Mesendoderm (in vitro differentiated cells): ENCODE measurements at places on chromosomes 3 and 15.

DNA sequence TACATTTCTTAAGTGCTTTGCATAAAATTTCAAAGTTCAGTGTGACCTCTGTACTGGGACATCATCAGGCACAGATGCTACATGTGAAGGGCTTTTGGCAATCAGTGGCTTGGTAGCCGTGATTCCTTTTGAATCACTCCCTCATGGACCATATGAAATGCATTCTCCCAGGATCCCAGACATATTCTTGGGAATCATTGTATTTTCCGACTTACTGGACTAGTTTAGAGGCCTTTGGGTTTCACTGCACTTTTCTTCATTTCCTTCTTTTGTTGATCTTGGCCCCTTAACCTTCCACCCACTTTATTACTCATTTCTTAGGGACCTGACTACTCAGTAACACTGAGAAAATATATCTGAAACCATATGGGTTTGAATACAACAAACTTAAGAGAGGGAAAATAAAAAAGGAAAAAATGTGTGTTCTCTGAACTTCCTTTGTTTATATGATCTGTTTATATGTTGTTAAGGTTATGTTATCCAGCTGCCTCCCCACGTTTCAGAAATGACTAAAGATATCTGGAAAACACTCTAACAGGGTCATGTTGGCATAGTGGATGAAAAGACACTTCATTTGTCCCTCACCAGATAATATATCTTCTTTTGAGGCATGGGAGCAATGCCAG is 35.1 kb downstream of the HMG20A start:
- no peak overlapping the region for H3K27ac ChIP-seq
- DNase-seq, result no peak
- H3K36me3 ChIP-seq, result no peaks in the 10 kb centered on the region
- no peaks in the 10 kb centered on the region for H3K27me3 ChIP-seq

GRCh38 chr3:111989061-111989678 is 9.6 kb upstream of the TAGLN3 start:
- no peaks in the 10 kb centered on the region for H3K4me1 ChIP-seq
- no peak overlapping the region for H3K27ac ChIP-seq
- H3K36me3 ChIP-seq, result no peaks in the 10 kb centered on the region
- H3K27me3 ChIP-seq, result no peaks in the 10 kb centered on the region

DNA sequence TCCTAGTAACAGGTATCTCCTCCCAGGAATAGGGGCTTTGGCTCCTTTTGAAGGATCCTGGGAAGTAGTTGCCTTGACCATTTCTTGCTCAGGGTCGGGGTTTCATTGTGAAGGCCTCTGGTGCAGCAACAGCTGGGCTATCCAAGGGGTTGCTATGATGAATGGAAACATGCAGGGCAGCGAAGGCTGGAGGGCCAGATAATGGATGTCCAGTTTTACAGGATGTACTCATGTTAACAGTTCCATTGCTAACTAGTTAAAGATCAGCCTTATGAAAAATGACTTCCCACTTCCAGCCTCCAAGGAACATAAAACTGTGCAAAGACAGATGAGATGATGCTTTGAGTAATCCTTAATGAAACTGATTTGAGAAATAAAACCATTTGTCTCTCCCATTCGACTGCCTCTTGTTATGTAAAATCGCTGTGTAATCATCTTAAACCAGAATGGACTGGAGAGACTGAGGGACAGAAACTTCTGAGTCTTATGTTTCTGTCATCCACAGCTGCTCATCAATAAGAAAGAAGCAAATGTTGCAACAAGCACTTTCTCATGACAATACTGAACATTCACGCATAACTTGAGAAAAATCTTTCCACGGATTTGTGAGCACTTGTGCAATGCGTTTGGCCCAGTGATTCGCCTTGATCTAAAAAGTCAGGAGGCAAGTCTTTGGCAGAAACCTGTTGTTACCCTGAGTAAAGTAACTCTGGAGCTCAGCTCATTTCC is 473.5 kb upstream of the RGMA start:
- no peak overlapping the region for H3K27ac ChIP-seq
- no peak for DNase-seq
- no peaks in the 10 kb centered on the region for H3K4me1 ChIP-seq
- H3K4me3 ChIP-seq, result no peak overlapping the region
- no peaks in the 10 kb centered on the region for H3K36me3 ChIP-seq

- no peaks in the 10 kb centered on the region for H3K27me3 ChIP-seq
- no peak overlapping the region for H3K4me3 ChIP-seq
- H3K4me1 ChIP-seq, result peaks cover 10% of the 10 kb centered on the region
- no peaks in the 10 kb centered on the region for H3K36me3 ChIP-seq
Measured at GRCh38 chr15:60128000-60128376, 123.9 kb downstream of the FOXB1 start.

GRCh38 chr15:41915255-41915994 is 21.6 kb upstream of the SPTBN5 start:
- no peak for DNase-seq
- no peaks in the 10 kb centered on the region for H3K27me3 ChIP-seq
- H3K4me3 ChIP-seq, result no peak overlapping the region
- H3K27ac ChIP-seq, result no peak overlapping the region
- no peaks in the 10 kb centered on the region for H3K4me1 ChIP-seq
- H3K36me3 ChIP-seq, result peaks cover 8% of the 10 kb centered on the region

GRCh38 chr15:65979316-65979715 is 110.0 kb downstream of the RAB11A start:
- peaks cover 2% of the 10 kb centered on the region for H3K4me1 ChIP-seq
- no peak overlapping the region for H3K4me3 ChIP-seq
- DNase-seq, result peak; percentile 37

DNA sequence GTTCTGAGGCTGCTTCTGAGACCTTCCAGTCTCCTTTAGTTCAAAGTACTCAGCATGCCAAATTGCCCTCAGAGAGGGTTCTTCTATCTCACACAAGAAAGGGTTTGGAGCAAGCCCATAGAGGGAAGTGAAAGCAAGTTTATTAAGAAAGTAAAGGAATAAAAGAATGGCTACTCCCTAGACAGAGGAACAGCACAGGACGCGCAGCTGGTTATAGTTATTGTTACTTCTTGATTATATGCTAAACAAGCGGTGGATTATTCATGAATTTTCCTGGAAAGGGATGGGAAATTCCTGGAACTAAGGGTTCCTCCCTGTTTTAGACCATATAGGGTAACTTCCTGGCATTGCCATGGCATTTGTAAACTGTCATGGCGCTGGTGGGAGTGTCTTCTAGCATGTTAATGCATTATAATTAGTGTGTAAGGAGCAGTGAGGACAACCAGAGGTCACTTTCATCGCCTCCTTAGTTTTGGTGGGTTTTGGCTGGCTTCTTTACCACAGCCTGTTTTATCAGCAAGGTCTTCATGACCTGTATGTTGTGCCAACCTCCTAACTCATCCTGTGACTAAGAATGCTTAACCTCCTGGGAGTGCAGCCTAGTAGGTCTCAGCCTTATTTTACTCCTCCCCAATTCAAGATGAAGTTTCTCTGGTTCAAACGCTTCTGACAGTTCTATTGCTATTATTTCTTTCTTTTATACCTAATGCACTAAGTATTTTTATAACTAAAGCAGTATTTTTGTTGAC is 26.3 kb downstream of the SCN11A start:
- no peaks in the 10 kb centered on the region for H3K4me1 ChIP-seq
- H3K36me3 ChIP-seq, result no peaks in the 10 kb centered on the region
- H3K27me3 ChIP-seq, result no peaks in the 10 kb centered on the region
- H3K4me3 ChIP-seq, result no peak overlapping the region

DNA sequence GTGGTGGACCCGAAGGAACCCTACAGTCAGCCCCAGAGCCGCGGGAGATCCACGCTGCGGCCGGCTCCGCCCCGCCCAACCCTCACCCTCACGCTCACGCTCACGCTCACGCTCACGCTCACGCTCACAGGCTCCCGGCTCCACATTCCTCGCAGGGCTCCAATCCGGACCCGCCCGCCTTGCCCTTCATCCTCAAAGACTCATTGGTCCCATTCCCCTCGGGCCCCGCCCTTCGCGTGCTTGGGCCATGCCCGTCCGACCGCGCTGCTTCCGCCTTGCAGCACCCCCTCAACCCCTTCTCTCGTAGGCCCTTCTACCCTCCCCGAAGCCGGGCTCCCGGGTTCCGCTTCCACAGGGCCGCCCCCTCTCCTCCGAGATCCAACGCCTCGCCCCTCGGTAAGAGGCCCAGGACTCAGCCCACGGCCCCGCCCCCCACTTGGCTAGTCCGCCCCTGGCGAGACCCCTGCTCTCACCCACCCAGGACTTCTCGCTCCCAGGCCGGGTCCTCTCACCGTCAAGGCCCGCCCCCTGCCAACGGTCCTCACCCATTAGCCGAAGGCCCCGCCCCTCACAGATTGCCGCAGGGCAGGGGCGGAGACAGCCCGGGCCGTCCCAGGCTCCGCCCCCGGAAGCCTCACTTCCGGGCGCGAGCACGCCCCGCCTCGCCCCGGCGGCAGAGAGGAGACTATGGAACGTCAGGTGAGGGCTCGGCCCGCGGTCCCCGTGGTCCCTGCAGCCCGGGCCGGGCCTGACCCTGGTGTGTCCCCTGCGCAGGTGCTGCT is at the start of gene APEH:
TSS of gene APEH (plus strand) at position 637 of the 782 bp plus-strand sequence. CDS start at position 688, 51 bp downstream.
- peak within 1 kb of the TSS; percentile 91 for H3K27ac ChIP-seq
- DNase-seq, result peak; percentile 98
- peaks cover 6% of the 10 kb centered on the region for H3K36me3 ChIP-seq
- H3K4me3 ChIP-seq, result peak within 1 kb of the TSS; percentile 96
- peaks cover 6% of the 10 kb centered on the region for H3K4me1 ChIP-seq

DNA sequence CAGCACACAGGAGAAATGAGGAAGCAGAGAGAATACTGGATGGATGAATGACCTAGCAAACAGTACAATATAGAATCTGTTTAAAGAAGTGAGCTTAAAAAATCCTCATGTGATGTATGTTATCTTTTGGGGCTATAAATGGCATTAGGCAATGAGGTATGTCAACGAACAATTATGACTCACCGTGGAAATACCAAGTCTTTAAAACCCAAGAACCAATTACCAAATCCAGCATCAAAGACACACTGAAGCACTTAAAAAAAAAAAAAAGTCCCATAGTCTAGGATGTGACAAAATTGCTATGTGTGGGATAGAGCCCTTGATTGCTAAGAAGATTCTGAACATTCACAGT is 36.3 kb upstream of the HERC1 start:
- no peak overlapping the region for H3K4me3 ChIP-seq
- no peak for DNase-seq
- no peaks in the 10 kb centered on the region for H3K36me3 ChIP-seq
- H3K4me1 ChIP-seq, result no peaks in the 10 kb centered on the region
- no peak overlapping the region for H3K27ac ChIP-seq

GRCh38 chr3:166191411-166191810 is 354.2 kb upstream of the BCHE start:
- no peak overlapping the region for H3K4me3 ChIP-seq
- H3K36me3 ChIP-seq, result no peaks in the 10 kb centered on the region
- H3K27me3 ChIP-seq, result no peaks in the 10 kb centered on the region
- H3K4me1 ChIP-seq, result no peaks in the 10 kb centered on the region
- no peak overlapping the region for H3K27ac ChIP-seq

GRCh38 chr3:80097674-80098073 is 329.9 kb upstream of the ROBO1 start:
- no peaks in the 10 kb centered on the region for H3K27me3 ChIP-seq
- no peak overlapping the region for H3K4me3 ChIP-seq
- H3K27ac ChIP-seq, result no peak overlapping the region

GRCh38 chr15:37931321-37931720 is 3.1 kb upstream of the TMCO5A start:
- H3K4me1 ChIP-seq, result no peaks in the 10 kb centered on the region
- H3K4me3 ChIP-seq, result no peak overlapping the region
- H3K27ac ChIP-seq, result no peak overlapping the region
- H3K27me3 ChIP-seq, result no peaks in the 10 kb centered on the region
- no peak for DNase-seq

DNA sequence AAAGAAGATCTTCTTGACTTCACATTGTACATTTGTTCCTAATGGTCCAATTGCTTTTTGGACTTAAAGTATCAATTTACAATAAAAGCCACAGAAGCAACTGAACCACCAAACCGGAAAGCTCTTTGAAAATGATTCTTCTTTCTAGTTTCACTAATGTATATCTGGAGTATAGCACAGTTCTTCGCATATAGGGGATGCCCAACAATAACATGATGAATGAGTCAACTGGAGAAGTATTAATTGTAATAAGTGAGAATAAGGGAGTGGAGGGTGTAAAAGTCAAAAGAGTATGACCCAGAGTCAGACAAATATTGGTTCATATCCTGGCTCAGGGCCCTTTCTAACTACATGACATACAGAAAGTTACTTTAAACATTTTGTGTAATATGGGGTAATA is 425.2 kb downstream of the ZBTB20 start:
- no peaks in the 10 kb centered on the region for H3K27me3 ChIP-seq
- no peaks in the 10 kb centered on the region for H3K4me1 ChIP-seq
- H3K36me3 ChIP-seq, result no peaks in the 10 kb centered on the region
- H3K4me3 ChIP-seq, result no peak overlapping the region
- no peak overlapping the region for H3K27ac ChIP-seq
- DNase-seq, result no peak

DNA sequence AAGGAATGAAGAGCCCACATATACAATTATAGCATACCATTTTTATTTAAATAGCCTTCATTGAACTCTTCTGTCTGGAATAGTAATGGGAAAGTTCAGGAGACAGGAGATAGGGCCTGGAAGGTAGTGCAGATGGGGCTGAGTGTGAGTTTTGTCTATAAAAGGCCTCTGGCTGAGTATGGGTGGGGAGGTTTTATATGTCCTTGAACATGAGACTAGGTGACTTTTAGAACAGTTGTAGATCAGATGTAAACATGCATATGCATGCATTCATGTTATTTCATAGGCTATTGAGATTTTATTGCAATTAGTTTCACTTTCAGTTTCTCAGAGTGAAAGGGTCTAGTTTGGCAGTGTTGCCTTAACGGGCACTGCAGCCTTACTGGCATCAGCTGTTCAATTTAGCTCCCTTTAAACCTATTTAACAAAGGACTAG is 27.1 kb downstream of the CGGBP1 start:
- no peak overlapping the region for H3K4me3 ChIP-seq
- H3K27ac ChIP-seq, result no peak overlapping the region
- no peaks in the 10 kb centered on the region for H3K27me3 ChIP-seq
- no peaks in the 10 kb centered on the region for H3K4me1 ChIP-seq
- DNase-seq, result no peak

- no peak overlapping the region for H3K4me3 ChIP-seq
- no peaks in the 10 kb centered on the region for H3K4me1 ChIP-seq
- no peak for DNase-seq
- no peaks in the 10 kb centered on the region for H3K27me3 ChIP-seq
Measured at GRCh38 chr3:133295944-133296917, 103.6 kb upstream of the BFSP2 start.

DNA sequence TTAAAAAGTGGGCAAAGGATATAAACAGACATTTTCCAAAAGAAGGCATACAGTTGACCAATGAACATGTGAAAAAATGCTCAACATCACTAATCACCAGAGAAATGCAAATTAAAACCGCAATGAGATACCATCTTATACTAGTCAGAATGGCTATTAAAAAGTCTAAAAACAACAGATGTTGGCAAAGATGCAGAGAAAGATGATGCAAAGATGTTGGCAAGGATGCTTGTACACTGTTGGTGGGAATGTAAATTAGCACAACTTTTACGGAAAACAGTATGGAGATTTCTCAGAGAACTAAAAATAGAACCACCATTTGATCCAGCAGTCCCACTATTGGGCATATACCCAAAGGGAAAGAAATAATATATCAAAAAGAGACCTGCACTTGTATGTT is 53.5 kb downstream of the TLNRD1 start:
- DNase-seq, result no peak
- H3K36me3 ChIP-seq, result no peaks in the 10 kb centered on the region
- H3K27me3 ChIP-seq, result no peaks in the 10 kb centered on the region
- H3K4me1 ChIP-seq, result no peaks in the 10 kb centered on the region
- H3K27ac ChIP-seq, result no peak overlapping the region
